Adrenal gland (tissue), 19 donors: ENCODE measurements at places on chromosomes 4 and X. TPM values are rescaled to one million over a fixed set of nuclear protein-coding genes. Genes with fewer than 3 reads are reported as not detected.

- DNase-seq: no peak
Measured at GRCh38 chr4:76657443-76657842, 222.4 kb downstream of the SHROOM3 start.

DNA sequence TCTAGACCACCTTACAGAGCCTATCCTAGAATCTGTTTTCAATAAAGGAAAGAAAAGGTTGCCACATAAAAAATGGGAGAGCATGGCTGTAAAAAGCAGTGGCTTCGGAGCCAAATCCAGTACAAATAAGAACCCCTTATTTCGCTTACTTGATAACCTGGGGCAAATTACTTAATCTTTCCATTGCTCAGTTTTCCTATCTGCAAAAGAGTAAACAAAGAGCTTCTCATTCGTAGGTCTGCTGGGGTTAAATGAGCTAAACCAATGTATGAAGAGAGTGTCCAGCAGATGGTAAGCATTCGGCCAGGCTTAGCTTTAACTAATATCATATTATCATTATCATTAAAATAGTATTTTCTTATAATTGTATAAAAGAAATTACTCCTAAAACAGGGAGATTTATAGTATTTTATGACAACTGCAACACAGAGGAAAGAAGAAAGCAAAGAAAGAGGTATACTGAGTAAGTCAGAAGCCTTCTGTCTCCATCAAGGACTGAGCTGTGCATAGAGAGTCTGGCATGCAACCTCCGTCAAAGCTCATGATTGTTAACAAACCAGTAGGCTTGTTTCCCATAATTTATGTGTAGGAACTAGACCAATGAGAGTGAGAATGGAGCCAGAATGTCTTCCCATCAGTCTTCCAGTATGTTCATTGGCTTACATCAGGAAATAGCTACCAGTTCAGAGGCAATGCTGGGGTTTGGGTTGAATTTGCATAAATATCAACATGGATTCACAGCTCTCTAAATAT is 364.9 kb downstream of the UNC5C start:
- DNase-seq: no peak

DNA sequence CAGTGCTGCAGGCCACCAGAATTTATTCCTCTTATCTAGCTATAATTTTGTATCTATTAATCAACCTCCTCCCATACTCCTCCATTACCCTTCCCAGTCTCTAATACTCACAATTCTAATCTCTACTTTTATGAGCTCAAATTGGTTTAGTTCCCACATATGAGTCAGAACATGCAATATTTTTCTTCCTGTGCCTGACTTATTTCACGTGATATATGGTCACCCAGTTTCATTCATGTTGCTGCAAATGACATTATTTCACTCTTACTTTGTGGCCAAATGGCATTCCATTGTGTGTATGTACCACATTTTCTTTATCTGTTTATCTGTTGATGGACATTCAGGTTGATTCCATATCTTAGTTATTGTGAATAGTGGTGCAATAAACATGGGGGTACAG is 483.5 kb downstream of the ACTRT1 start:
- no peak for DNase-seq

DNA sequence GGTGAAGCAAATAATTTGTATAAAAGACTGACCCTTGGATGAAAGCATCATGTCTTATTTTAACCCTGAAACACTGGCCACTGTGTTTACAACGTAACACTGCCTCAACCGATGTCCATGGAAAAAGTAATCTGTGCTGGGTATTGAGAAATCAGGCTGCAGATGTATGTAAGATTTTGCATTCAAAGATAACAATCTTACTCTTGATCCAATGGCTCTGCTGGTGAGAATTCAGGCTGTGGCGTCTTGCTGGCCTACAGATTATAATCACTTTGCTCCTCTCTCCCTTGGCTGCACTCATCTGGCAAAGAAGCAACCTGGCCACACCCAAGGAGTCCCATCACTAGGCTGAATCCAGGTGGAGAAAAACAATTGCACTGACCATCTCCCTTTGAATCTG is 7.5 kb downstream of the ADGRA3 start:
- no peak for DNase-seq

GRCh38 chr4:22650771-22651170 is 42.0 kb upstream of the GBA3 start:
- no peak for DNase-seq

DNA sequence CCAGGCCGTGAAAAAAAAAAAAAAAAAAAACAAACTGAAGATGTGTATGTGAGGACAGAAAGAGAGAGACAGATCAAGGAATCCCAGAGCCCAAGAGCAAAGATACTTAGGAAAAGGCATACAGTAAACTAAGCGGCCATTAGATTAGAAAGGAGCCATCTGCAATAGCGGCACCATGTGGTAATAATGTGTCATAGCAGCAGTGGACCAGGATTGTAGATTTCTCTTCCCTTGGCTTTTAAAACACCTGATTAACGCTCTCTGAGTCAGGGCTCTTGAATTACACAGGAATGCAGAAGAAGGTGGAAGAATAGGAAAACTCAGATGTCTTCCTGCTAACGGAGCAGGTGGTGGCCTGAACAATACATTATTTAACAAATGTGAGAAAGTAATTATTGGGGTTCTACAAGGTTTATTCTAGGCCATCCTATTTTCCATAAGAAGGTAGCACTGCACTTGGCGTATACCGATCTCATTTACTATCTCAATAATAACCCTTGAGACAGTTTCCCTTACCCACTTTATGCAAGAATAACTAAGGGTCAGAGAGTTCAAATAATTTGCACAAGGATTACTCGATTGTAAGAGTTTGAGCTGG is 182.7 kb downstream of the KCNIP4 start:
- DNase-seq: peak; percentile 64

DNA sequence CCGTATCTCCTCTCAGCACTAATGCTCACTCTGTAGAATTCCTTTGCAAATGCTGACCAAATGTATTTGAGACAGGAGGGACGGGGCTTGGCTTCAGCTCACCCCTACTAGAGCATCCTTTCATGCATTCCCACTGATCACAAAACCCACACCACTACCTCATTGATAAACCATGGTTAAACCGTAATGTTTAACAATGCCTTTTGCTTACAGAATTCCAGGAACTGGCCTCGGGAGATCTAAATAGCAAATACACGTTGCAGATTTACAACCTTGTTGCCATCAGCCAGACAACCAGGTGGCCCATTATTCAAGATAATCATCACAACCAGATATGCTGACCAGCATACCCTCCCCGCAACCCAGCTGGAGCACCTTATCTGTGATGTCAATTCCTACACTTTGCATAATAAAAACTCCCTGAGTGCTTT is 391.9 kb downstream of the KCTD8 start:
- no peak for DNase-seq

- DNase-seq: no peak
Measured at GRCh38 chr4:185797018-185797417, 15.0 kb downstream of the SORBS2 start.

DNA sequence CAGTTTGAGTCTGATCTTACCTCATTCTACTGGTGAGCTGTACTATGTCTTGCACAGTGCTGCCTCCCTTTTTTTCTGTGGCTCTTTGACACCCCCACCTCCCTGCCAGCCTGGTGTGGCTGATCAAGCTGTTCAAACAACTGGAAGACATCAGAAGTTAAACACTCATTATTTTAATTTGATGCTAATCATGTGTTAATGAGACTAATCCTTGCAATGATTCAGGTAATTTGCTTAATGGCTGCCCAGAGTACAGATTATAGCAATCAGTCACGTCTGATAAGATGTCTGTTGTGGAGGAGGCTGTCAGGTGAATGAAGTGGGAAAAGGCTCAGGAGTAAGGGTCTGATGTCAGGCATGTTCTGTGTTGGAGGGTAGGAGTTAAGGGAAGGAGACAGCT is 87.4 kb upstream of the GK2 start:
- no peak for DNase-seq

- DNase-seq: no peak
Measured at GRCh38 chr4:151184523-151185458, 85.4 kb downstream of the RPS3A start.

- DNase-seq: no peak
Measured at GRCh38 chr4:153273751-153274150, 69.5 kb downstream of the TRIM2 start.

Gene OTUD6A
- total RNA-seq: not detected

DNA sequence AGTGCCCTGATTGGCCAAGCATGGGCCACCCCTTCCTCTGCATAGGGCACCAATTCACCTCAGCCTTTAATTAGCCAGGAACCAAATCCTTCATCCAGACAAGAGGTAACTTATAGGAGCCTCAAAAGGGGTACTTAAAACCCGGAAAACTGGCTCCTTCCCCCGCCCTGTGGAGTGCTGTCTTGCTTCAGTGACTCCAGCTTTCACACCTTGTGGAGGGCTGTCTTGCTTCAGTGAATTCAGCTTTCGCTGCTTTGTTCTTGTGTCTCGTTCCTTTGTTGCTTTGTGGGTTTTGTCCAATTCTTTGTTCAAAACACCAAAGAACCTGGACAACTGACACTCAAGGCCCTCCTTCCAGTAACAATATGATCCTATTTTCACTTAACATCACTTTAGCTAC is 82.2 kb upstream of the FRG1 start:
- no peak for DNase-seq

Gene BRS3
- total RNA-seq: not detected

Gene GPRIN3
- 2.5 TPM for total RNA-seq

Gene CXCL1
- total RNA-seq: 6.1 TPM

DNA sequence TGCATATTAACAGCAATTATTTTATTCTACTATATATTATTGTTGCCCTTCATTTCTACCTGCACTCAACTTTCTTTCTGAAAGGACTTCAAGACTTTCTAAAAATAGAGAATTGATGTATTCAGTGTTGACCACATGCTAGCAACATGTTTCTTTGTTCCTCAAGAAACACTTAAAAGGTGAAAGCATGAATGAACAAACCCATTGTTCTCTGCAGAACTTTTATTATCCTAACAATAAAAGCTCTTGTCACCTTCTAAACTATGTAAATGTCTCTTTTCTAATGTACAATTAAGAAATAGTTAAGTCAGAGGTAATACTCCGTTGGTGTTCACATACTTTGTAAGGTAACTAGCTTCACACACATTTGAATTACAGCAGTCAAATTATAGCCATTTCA is 638.7 kb downstream of the FSTL5 start:
- DNase-seq: no peak

DNA sequence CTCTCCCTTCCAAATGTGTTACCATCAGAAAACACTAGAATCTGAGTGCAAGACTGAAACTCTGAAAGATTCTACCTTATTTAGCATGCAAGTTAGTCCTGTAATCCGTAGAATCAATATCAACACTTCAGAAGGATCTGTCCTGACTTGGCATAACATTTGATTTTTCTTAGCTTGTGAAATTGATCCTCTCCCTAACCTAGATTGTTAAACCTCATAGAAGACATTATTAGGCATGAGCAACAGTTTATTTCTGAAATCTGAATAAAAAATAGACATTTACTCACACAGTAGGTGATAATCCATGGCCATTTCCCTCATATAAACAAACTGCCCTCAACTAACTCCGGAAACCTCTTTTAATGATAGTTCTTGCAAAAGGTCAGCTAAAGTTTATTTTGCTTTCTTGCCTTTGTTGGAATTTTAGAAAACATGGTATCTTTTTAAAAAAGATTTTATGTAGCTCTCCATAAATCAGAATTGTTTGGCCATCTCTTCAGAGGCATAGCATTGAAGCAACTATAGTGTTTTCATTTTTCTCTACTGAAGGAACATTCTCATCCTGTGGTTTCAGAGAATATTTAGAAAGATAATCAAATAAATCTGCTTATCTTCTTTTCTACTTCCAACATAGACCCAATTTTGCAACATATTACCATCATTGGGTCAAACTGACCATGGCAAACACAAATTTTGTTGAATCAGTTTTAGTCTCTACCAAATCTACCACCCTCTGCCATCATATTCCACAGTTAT is 38.5 kb upstream of the PDLIM5 start:
- no peak for DNase-seq

Gene PDZD4
- 4.0 TPM for total RNA-seq

- DNase-seq: no peak
Measured at GRCh38 chr4:188779581-188779980, 640.3 kb downstream of the TRIML1 start.

Gene PNMA6F
- 0.46 TPM for total RNA-seq

GRCh38 chrX:46637938-46638337 is 64.4 kb downstream of the CHST7 start:
- DNase-seq: no peak

GRCh38 chrX:25012793-25013631 is 2.8 kb downstream of the ARX start:
- DNase-seq: no peak

GRCh38 chr4:129223945-129224344 is 128.0 kb downstream of the C4orf33 start:
- DNase-seq: peak; percentile 17

Gene STARD8
- total RNA-seq: 7.5 TPM

- DNase-seq: no peak
Measured at GRCh38 chr4:40065010-40065409, 8.4 kb downstream of the N4BP2 start.

GRCh38 chr4:80340036-80340435 is 4.5 kb downstream of the CFAP299 start:
- DNase-seq: no peak

DNA sequence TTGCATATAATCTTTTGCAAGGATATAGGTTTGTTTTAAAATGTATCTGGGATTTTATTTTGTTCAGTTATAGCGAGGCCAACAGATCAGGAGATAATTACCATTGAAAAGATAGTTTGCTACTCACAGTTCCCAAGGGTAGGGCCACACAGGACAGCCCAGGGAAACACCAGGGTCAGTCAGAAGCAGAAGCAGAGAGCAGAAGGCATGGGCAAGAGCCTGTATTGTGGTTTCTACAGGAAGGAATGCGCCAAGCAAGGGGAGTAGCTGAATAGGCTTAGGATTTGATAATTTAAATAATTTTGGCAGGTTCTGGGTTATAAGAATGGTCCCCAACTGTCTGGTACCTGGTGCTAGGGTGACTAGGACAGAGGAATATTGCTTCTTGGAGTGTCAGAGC is 61.6 kb downstream of the SYNPO2 start:
- no peak for DNase-seq
